Neural progenitor cell (in vitro differentiated cells): ENCODE measurements at places on chromosomes 4 and X. TPM values are rescaled to one million over a fixed set of nuclear protein-coding genes. Genes with fewer than 3 reads are reported as not detected.

IL1RAPL2 gene
- total RNA-seq = not detected in 2 replicates

FRMPD4 gene
- total RNA-seq = not detected in 2 replicates

TAF9B gene
- 71.5 and 103 TPM in 2 replicates for total RNA-seq

FSTL5 gene
- total RNA-seq = not detected in 2 replicates

CSN1S1 gene
- total RNA-seq = not detected in 2 replicates

CT45A6 gene
- total RNA-seq = not detected in 2 replicates

XPNPEP2 gene
- 0.19 and 1.7 TPM in 2 replicates for total RNA-seq

RRAGB gene
- total RNA-seq = 12.9 and 15.7 TPM in 2 replicates

TEX13D gene
- total RNA-seq = not detected in 2 replicates

RPL39 gene
- total RNA-seq = 10,337 and 10,894 TPM in 2 replicates

TACR3 gene
- 0.06 and 0.28 TPM in 2 replicates for total RNA-seq

TMEM150C gene
- total RNA-seq = 3.8 and 5.7 TPM in 2 replicates

TCP11X2 gene
- total RNA-seq = 0.88 and 1.1 TPM in 2 replicates

CACNA1F gene
- 1.1 and 4.9 TPM in 2 replicates for total RNA-seq

C4orf36 gene
- 5.7 and 8.6 TPM in 2 replicates for total RNA-seq

UBE2A gene
- total RNA-seq = 54.2 and 90.2 TPM in 2 replicates

DCAF12L1 gene
- 0.77 and 2.0 TPM in 2 replicates for total RNA-seq

ARMCX1 gene
- 30.8 and 41.9 TPM in 2 replicates for total RNA-seq

NAA11 gene
- total RNA-seq = not detected in 2 replicates

VEGFC gene
- total RNA-seq = 1.3 and 1.6 TPM in 2 replicates

CDX4 gene
- 0.92 TPM in 1 of 2 replicates, not detected in the other for total RNA-seq

FAM9B gene
- total RNA-seq = not detected in 2 replicates

VCX3A gene
- total RNA-seq = 1.0 TPM in 1 of 2 replicates, not detected in the other

KIAA0232 gene
- total RNA-seq = 42.9 and 52.2 TPM in 2 replicates

TNMD gene
- total RNA-seq = not detected in 2 replicates

TMPRSS11E gene
- not detected in 2 replicates for total RNA-seq

SLIT2 gene
- total RNA-seq = 1.2 and 3.0 TPM in 2 replicates

PRKG2 gene
- total RNA-seq = 1.5 and 2.3 TPM in 2 replicates

PDGFC gene
- total RNA-seq = 2.5 and 4.7 TPM in 2 replicates

CT45A3 gene
- total RNA-seq = not detected in 2 replicates

GLRA2 gene
- not detected in 2 replicates for total RNA-seq

F8A3 gene
- total RNA-seq = 0.73 and 3.5 TPM in 2 replicates

SMIM10 gene
- total RNA-seq = 0.09 TPM in 1 of 2 replicates, not detected in the other

TRAM1L1 gene
- total RNA-seq = 4.5 and 8.4 TPM in 2 replicates

MAGEA1 gene
- total RNA-seq = not detected in 2 replicates

KLB gene
- total RNA-seq = not detected in 2 replicates

BST1 gene
- 0.45 and 1.2 TPM in 2 replicates for total RNA-seq

KDM6A gene
- total RNA-seq = 52.6 and 56.2 TPM in 2 replicates

MAMLD1 gene
- 0.25 TPM in 1 of 2 replicates, not detected in the other for total RNA-seq

BANK1 gene
- total RNA-seq = 0.19 and 0.28 TPM in 2 replicates

GLA gene
- total RNA-seq = 45.0 and 48.3 TPM in 2 replicates

ABCB7 gene
- 47.9 and 70.9 TPM in 2 replicates for total RNA-seq

HS3ST1 gene
- total RNA-seq = not detected in 2 replicates

PALLD gene
- 64.8 and 85.7 TPM in 2 replicates for total RNA-seq

PAGE5 gene
- total RNA-seq = not detected in 2 replicates

TMEM35A gene
- 12.3 and 14.1 TPM in 2 replicates for total RNA-seq

DHRSX gene
- total RNA-seq = 25.6 and 31.8 TPM in 2 replicates

RNF128 gene
- total RNA-seq = 0.06 TPM in 1 of 2 replicates, not detected in the other

EDA2R gene
- 8.0 and 8.8 TPM in 2 replicates for total RNA-seq

TBC1D9 gene
- total RNA-seq = 8.8 and 11.3 TPM in 2 replicates

KLF8 gene
- total RNA-seq = 14.8 and 15.4 TPM in 2 replicates

GPC3 gene
- 968 and 1,039 TPM in 2 replicates for total RNA-seq

LANCL3 gene
- 0.02 and 0.28 TPM in 2 replicates for total RNA-seq

RHOXF1 gene
- total RNA-seq = not detected in 2 replicates

CLGN gene
- total RNA-seq = 22.7 and 37.8 TPM in 2 replicates

POU3F4 gene
- total RNA-seq = not detected in 2 replicates

RPL10 gene
- total RNA-seq = 4,507 and 7,403 TPM in 2 replicates
